Activated T-helper 9 cell treated with anti-CD3 and anti-CD28 coated beads, Interleukin-2, amount 50 U/mL, for 16 hours (primary cell): ENCODE measurements at places on chromosomes 1 and 21.

DNA sequence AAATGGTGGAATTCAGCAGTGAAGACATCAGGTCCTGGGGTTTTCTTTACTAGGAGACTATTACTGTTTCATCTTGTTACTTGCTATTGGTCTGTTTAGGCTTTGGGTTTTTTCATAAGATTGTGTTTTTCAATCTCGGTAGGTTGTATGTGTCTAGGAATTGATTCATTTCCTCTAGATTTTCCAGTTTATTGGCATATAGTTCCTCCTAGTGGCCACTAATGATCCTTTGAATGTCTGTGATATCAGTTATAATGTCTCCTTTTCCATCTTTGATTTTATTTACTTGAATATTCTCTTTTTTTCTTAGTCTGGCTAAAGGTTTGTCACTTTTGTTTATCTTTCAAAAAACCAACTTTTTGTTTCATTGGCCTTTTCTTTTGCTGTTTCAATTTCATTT is 233.0 kb downstream of the RWDD3 start:
- no peak for DNase-seq

DNA sequence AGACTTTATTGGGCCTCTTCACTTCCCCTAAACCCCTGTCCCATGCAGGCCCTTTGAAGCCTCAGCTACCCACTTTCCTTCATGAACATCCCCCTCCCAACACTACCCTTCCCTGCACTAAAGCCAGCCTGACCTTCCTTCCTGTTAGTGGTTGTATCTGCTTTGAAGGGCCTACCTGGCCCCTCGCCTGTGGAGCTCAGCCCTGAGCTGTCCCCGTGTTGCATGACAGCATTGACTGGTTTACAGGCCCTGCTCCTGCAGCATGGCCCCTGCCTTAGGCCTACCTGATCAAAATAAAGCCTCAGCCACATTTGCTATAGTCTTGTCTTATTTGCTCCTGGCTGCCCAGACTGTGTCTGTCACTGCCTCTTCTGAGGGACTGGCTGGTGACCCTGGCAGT is 5.5 kb downstream of the GSTM4 start:
- no peak for DNase-seq

- no peak for DNase-seq
Measured at GRCh38 chr1:204316164-204316563, 43.6 kb downstream of the PLEKHA6 start.

DNA sequence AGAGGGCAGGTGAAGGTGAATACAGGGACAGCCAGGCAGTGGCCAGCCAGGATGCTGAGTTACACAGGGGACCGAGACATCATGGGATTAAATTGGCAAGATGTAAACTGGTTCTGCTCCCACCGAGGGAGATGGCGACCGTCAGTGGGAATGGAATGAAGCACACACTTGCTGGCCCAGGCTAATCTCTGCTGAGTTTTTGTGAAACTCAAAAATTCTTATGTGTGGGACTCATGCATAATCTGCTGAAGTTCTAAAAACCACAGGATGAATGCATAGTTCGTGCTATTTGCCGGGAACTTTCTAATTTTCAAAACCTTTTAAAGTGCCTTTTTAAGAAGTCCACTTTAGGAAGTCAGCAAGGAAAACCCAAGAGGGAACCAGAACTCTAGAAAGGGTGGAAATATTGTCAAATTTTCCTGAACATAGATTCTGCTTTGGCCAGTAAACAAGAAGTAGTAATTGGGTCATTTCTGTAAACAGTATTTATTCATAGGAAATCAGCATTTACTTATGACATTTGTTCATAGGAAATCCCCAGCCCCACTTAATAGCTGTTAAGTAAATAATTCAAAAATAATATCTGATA is 85.4 kb upstream of the ROR1 start:
- no peak for DNase-seq

DNA sequence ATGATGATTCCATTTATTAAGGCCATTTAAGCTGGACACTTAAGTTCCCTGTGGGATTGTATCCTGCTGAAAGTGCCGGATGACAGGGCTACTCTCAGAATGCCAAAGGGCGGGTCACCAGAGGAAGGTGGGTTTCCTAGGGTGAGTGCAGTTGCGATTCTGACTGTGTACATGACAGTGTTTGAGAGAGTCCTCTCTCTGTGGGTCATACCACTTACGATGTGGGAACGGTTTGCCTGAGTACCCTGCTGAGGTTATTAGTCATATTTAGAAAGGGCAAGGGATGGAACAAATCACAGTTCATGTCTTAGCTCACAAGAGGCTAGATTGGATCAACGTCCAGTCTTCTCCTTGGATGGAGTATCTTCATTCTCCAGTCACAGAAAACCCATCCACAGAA is 461.9 kb downstream of the CAMTA1 start:
- DNase-seq: no peak

DNA sequence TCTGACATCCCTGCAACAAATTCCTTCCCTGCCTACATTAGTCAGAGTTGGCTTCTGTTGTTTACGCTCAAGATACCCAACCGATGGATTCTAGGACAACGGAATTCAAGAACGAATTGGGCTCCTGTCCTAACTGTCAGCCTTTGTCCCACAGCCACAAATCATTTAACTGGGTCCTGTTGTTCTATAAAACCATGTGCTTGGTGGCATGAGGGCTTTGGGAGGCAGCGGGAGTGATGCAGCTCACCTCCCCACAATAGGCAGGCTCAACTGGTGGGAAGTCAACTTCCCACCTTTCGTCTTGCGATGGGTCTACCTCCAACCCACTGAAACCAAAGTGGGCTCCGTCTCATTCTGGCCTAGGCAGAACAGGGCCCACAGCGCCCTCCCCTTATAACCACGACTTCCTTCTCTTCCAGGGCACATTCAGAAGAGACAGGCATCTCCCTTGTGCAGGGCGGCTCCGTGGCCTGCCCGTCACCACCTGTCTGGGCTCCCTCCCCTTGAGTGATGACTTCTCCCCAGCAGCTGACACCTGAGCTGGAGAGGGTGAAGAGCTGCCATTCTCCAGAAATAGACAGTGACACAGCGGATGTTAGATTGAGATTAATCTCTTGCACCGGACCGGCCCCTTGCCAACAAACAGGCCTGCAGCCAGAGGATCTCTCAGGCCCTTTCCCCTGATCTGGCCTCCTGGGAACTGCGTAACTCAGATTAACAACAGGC is 26.5 kb downstream of the LRRC38 start:
- DNase-seq: no peak

GRCh38 chr1:8412183-8412831 is 94.4 kb downstream of the SLC45A1 start:
- DNase-seq: no peak

- peak; percentile 63 for DNase-seq
Measured at GRCh38 chr1:27300341-27301051, 21.5 kb upstream of the TMEM222 start.

- no peak for DNase-seq
Measured at GRCh38 chr1:94258873-94259331, 21.5 kb upstream of the ARHGAP29 start.

DNA sequence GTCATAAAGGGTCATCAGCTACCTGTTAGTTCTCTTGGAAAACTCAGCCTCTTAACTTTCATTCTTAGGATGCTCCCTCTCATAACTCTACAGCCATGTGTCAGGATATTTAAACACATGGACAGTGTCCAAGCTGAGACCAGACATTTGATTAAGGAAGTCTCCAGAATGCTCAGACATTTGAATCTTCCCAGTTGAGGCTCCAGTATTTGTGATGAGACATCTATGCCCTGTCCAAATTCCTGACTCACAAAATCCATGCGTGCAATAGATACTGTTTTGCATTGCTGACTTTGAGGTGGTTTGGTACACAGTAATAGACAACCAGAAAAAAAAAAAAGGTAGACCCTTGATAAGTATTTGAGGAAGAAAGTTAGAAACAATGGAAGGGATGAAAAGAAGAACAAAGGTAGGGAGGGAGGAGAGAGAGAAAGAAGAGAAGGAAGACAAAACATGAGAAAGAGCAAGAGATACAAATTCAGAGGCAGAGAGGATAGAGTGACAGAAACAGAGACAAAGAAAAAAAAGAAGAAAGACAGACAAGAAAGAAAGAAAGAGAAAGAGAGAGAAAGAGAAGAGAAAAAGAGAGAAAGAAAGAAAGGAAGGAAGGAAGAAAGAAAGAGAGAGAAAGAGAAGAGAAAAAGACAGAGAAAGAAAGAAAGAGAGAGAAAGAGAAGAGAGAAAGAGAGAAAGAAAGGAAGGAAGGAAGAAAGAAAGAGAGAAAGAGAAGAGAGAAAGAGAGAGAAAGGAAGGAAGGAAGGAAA is 275.5 kb upstream of the PRMT6 start:
- DNase-seq: no peak
